ENCODE measurements at places on chromosomes 12 and 14. TPM values are rescaled to one million over a fixed set of nuclear protein-coding genes. Genes with fewer than 3 reads are reported as not detected.

Gene KRT72
- polyA plus RNA-seq: not detected

Gene KERA
- polyA plus RNA-seq: not detected

Gene RDH11
- 36.8 TPM for polyA plus RNA-seq

Gene CRACR2A
- polyA plus RNA-seq: 0.57 TPM

Gene TTC9
- polyA plus RNA-seq: 43.3 TPM

Gene CLEC1B
- not detected for polyA plus RNA-seq

Gene EIF2S3B
- 0.32 TPM for polyA plus RNA-seq

Gene OTX2
- not detected for polyA plus RNA-seq

Gene GPR84
- polyA plus RNA-seq: 0.29 TPM
